ENCODE measurements at places on chromosomes 5 and 9.
A peak's percentile ranks its signal among the peaks of the same experiment; 100 is the strongest.

- no peak overlapping the region for H3K4me3 ChIP-seq
- no peaks in the 10 kb centered on the region for H3K27me3 ChIP-seq
- no peak for DNase-seq
- H3K4me1 ChIP-seq, result peaks cover 15% of the 10 kb centered on the region
- no peak overlapping the region for H3K27ac ChIP-seq
Observed at GRCh38 chr9:133905493-133905892, 86.6 kb downstream of the VAV2 start.

GRCh38 chr5:111948092-111948841 lies 191.3 kb upstream of the NREP start:
- no peaks in the 10 kb centered on the region for H3K27me3 ChIP-seq
- DNase-seq, result no peak
- no peak overlapping the region for H3K4me3 ChIP-seq
- H3K27ac ChIP-seq, result no peak overlapping the region
- H3K4me1 ChIP-seq, result no peaks in the 10 kb centered on the region

DNA sequence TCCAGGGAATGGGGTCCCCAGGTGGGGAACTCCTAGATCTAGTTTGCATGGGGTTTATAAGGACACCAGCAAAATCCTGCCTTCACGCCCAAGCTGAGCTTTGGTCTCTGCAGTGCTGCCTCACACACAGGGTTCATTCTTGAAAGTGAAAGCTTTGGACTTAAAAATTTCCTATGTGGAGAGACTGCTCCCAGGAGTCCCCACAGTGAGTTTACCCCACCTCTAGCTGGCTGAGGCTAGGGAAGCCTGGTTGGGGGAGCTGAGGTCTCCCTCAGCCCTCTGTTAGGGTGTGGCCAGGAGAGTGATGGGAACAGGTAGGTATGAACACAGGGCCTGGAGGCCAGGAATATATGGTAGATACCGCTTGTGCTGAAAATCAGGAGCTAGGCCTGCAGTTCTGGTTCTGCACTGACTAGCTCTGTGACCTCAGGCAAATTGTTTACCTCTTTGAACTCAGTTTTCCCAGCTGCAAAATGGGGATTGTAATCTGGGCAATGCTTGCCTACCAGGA lies 41.5 kb upstream of the LARP1 start:
- no peak for DNase-seq
- no peaks in the 10 kb centered on the region for H3K27me3 ChIP-seq
- no peak overlapping the region for H3K4me3 ChIP-seq
- no peaks in the 10 kb centered on the region for H3K36me3 ChIP-seq
- peak overlapping the region; percentile 63 for H3K27ac ChIP-seq

DNA sequence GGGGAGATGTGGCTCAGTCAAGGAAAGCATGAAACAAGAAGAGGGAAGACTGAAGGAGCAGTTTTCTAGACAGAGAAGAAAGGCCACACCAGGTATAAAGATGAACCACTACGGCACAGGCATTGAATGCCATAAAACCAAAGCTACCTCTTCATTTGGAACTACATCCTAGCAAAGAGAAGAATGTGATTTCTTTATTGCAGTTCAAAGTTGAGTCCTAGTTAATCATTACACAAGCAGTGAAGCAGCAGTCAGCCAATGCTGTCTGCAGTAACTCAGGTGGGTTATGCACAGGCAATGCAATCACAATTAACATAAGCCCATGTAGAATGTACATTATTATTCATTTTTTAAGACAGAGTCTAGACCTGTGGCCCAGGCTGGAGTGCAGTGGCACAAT lies 21.7 kb upstream of the PCAT7 start:
- no peak overlapping the region for H3K27ac ChIP-seq
- no peaks in the 10 kb centered on the region for H3K36me3 ChIP-seq
- no peak overlapping the region for H3K4me3 ChIP-seq
- H3K27me3 ChIP-seq, result no peaks in the 10 kb centered on the region
- no peak for DNase-seq

GRCh38 chr5:168961681-168962080 lies 339.3 kb downstream of the SLIT3 start:
- no peaks in the 10 kb centered on the region for H3K36me3 ChIP-seq
- H3K27ac ChIP-seq, result no peak overlapping the region
- no peak for DNase-seq
- H3K4me1 ChIP-seq, result no peaks in the 10 kb centered on the region

DNA sequence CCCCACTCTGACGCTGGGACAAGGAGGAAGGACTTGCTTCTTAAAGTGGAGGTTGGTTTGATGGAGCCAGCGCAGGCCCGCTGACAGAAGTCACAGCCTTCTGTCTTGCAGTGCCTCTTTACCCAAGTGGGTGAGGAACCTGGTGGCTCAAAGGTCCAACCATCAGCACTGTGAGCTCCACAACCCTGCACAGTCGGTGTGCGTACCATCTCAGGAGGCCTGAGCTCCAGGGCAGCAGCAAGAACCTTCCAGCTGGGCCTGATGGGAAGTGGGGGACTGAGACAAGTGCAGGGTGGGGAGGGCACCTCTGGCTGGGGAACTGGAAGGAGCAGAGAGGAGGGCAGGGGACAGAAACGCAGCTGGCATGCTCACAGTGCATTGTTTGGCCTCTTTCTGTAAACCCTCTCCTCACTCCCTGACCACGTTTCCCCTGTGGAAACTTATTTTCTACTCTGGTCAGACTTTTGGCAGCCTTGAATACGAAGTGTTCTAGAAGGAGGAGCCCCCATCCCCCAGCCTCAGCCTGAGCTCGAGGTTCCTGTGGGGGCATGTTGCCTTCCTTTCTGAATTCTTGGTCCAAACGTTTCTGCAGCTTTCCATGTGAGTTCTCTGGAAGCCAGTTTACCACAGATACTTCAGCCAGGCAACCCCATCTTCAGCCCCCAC lies 178.5 kb upstream of the PITX1 start:
- no peak for DNase-seq
- H3K4me1 ChIP-seq, result no peaks in the 10 kb centered on the region
- no peak overlapping the region for H3K27ac ChIP-seq
- H3K4me3 ChIP-seq, result no peak overlapping the region
- no peaks in the 10 kb centered on the region for H3K36me3 ChIP-seq

DNA sequence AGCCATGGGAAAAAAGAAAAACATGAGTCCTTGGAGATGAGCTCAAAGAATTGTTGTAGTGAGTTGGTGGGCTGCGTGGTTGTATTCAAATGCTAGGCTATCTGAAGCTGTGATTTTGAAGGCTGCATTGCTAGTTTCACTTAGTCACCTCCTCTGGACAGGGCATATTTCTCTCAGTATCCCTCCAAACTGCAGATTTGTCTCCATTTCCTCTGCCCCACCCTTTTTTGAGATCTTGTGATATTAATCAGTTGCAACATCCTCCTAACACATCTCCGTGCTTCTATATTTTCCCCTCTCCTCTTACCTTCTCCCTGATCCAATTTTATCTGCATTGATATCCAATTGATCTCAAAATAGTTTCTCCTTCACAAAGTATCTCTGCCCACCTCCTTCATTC lies 1048.0 kb upstream of the WWC1 start:
- no peaks in the 10 kb centered on the region for H3K27me3 ChIP-seq
- no peak for DNase-seq
- H3K36me3 ChIP-seq, result no peaks in the 10 kb centered on the region
- no peak overlapping the region for H3K4me3 ChIP-seq
- H3K27ac ChIP-seq, result no peak overlapping the region
- no peaks in the 10 kb centered on the region for H3K4me1 ChIP-seq

- no peak overlapping the region for H3K4me3 ChIP-seq
- no peaks in the 10 kb centered on the region for H3K36me3 ChIP-seq
- H3K4me1 ChIP-seq, result peaks cover 16% of the 10 kb centered on the region
- no peak for DNase-seq
Observed at GRCh38 chr5:124056991-124057723, 545.2 kb downstream of the CSNK1G3 start.

DNA sequence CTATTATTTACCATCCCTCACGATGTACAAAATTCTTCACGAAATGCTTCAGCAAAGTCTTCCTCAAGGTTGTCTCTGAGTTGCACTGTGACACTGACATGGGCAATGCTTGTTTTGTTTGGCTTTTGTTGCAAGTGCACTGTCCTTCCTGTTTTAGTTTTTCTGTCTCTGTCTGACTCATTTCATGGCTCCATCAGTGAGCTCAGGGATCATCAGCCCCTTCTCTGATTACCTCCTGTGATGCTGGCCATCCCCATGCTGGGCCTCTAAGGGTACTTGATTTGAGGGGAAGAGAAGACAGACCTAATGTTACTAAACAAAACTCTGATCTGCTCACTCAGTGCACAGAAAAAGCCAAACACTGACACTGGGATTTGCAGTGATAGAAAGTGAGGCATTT lies 37.6 kb upstream of the STX17 start:
- H3K4me1 ChIP-seq, result no peaks in the 10 kb centered on the region
- no peaks in the 10 kb centered on the region for H3K36me3 ChIP-seq
- H3K27me3 ChIP-seq, result no peaks in the 10 kb centered on the region
- no peak overlapping the region for H3K4me3 ChIP-seq

- no peak for DNase-seq
- H3K27me3 ChIP-seq, result no peaks in the 10 kb centered on the region
- H3K36me3 ChIP-seq, result no peaks in the 10 kb centered on the region
- H3K27ac ChIP-seq, result peak overlapping the region; percentile 57
- H3K4me1 ChIP-seq, result peaks cover 31% of the 10 kb centered on the region
Observed at GRCh38 chr9:120917929-120918762, 8.4 kb downstream of the TRAF1 start.

DNA sequence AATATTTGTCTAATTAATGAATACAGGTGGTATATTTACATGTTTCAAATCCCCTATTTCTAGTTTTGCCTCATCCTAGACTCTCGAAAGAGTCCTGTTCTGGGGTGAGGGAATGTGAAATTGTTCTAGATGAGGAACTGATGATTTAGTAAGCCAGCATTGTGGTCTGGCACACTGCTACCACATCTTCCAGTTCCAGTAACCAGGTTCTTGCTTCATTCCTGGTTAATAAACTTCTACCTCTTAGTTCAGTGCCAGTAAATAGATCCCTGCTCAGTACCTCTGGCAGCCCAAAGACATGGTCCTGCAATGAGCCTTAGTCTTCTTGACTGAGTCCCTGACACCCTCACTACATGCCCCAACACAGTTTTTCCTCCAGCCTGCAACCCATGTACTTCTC lies 207.7 kb downstream of the SREK1 start:
- no peak overlapping the region for H3K4me3 ChIP-seq
- H3K27me3 ChIP-seq, result no peaks in the 10 kb centered on the region
- no peak overlapping the region for H3K27ac ChIP-seq
- H3K36me3 ChIP-seq, result no peaks in the 10 kb centered on the region
- H3K4me1 ChIP-seq, result no peaks in the 10 kb centered on the region

DNA sequence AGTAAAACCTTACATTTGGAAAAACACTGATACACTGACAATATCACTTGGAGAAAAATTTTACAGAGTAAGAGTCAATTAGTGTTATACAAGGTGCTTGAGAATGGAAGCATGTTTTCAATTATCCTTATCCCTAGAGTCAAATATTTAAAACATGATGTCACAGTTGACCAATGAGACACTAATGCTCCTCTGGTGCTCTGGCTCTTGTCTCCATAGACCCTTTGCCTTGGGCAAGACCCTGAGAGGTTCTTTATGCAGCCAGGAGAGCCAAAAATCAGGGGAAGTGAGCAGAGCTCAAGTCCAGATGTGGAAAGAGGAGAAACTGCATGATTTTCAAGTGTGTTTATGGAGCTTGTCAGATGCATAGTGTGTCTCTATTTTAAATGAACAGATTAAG lies 153.9 kb downstream of the MARCHF11 start:
- no peaks in the 10 kb centered on the region for H3K36me3 ChIP-seq
- no peak for DNase-seq
- H3K27me3 ChIP-seq, result no peaks in the 10 kb centered on the region
- no peak overlapping the region for H3K27ac ChIP-seq
- H3K4me1 ChIP-seq, result no peaks in the 10 kb centered on the region
- no peak overlapping the region for H3K4me3 ChIP-seq

GRCh38 chr5:180631549-180632383 lies 17.6 kb downstream of the FLT4 start:
- no peak for DNase-seq
- peak overlapping the region; percentile 56 for H3K27ac ChIP-seq
- no peak overlapping the region for H3K4me3 ChIP-seq
- no peaks in the 10 kb centered on the region for H3K4me1 ChIP-seq
- no peaks in the 10 kb centered on the region for H3K27me3 ChIP-seq

- H3K27ac ChIP-seq, result no peak overlapping the region
- no peaks in the 10 kb centered on the region for H3K36me3 ChIP-seq
- no peak overlapping the region for H3K4me3 ChIP-seq
- DNase-seq, result no peak
Observed at GRCh38 chr5:93789173-93790067, 48.0 kb upstream of the POU5F2 start.

DNA sequence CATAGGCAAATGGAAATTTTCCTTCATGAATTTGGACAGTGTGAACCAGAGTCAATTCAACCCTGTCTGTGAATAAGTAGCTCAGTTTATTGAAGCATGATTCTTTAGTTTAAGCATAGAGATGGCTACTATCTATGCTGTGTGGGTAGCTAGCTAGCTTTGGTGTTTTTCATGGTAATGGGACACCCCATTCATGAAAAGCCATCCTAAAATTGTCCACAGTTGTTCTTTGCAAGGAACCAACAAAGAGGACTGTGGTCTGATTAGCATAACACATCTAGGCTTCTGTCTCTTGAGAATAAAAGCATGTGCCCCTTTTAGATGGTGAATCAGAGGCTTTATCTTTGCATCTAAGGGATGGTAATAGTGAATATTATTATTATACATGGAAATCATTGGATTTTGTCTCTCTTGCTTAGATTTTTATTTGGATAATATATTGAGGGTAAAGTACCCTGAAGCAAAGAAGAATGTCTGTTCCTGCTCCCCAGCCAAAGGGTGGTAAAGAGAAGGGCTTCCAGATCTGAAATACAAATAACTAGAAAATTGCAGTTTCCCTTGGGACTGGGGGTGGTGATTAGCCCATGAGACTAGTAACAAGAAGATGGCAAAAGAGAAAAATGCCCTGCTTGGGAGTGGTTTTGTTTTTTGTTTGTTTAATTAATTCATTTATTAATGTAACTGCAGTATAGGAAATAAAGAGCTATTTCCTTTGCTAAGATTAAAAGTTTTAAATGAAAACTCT lies 624.2 kb upstream of the ZNF608 start:
- no peak overlapping the region for H3K27ac ChIP-seq
- no peaks in the 10 kb centered on the region for H3K4me1 ChIP-seq
- no peaks in the 10 kb centered on the region for H3K27me3 ChIP-seq
- no peaks in the 10 kb centered on the region for H3K36me3 ChIP-seq

DNA sequence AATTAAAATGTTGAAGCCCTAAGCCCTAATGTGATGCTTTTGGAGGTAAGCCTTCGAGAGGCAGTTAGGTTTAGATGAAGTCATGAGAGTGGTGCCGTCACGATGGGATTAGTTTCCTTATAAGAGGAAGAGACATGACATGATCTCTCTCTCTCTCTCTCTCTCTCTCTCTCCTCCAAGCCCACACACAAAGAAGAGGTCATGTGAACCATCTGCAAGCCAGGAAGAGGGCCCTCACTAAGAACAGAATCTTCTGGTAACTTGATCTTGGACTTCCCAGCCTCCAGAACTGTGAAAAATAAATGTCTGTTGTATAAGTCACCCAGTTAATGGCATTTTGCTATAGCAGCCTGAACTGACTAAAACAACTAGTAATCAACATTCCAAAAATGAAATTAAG lies 175.5 kb downstream of the GNA14 start:
- H3K36me3 ChIP-seq, result no peaks in the 10 kb centered on the region
- no peak overlapping the region for H3K27ac ChIP-seq
- H3K4me1 ChIP-seq, result no peaks in the 10 kb centered on the region
- DNase-seq, result no peak
- no peaks in the 10 kb centered on the region for H3K27me3 ChIP-seq

GRCh38 chr5:128455841-128456361 lies 82.1 kb downstream of the FBN2 start:
- no peak overlapping the region for H3K4me3 ChIP-seq
- no peak for DNase-seq
- H3K27ac ChIP-seq, result no peak overlapping the region
- no peaks in the 10 kb centered on the region for H3K4me1 ChIP-seq
- H3K27me3 ChIP-seq, result no peaks in the 10 kb centered on the region
- H3K36me3 ChIP-seq, result no peaks in the 10 kb centered on the region
